CD8-positive, alpha-beta T cell (primary cell): ENCODE measurements at places on chromosomes 3 and 15.

DNA sequence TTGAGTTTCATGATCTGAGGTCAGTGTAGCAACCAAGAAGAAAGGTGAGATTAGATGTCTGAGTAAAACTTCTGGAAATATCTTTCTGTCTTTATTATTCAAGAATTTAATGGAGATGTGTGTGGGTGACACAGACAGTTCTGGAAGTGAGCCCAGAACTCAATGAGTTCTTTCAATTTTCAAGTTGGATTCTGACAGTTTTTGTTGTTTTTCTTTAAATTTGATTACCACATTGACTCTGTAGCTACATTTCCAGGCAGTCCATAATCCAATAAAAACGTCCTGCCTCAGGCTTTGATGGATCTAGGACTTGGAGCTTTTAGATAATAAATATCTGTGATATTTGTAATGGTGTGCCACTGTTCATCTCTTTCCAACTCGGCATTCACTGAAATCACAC is 3.9 kb upstream of the PARP14 start:
- no peak for DNase-seq

- DNase-seq: no peak
These were observed 31.9 kb upstream of the STRIT1 start for GRCh38 chr3:155325263-155325835.

DNA sequence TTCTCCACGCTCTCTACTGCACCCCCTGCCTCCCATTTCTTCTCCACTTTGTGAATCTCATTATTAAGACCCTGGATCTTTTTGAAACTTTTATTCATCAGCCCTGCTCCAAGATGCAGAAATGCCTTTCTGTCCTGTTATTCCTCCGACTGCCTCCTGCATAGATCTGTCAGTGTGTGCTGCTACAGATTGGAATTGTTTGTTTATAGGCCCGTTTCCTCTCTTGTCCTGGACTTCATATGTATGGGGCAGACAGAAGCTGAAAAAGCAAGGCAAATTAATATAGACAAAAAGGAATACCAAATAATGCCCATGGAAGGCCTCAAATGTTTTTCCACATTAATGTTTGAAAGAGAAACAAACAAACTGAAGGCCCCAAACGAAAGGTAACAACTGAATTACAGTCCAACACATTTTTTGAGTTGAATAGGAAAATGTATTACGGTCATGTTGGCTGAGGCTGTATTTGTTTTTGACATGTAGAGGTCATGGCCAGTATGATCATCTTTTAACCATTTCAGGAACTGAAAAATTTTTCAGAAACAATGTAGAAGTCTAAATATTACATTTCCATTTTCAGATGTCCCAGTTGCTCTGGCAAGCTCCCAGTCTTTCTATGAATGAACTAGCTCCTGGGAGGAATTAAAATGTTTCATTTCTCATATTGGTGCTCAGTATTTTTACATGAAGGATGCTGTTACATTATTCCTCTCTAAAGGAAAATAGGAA is 8.8 kb downstream of the CHST2 start:
- no peak for DNase-seq

DNA sequence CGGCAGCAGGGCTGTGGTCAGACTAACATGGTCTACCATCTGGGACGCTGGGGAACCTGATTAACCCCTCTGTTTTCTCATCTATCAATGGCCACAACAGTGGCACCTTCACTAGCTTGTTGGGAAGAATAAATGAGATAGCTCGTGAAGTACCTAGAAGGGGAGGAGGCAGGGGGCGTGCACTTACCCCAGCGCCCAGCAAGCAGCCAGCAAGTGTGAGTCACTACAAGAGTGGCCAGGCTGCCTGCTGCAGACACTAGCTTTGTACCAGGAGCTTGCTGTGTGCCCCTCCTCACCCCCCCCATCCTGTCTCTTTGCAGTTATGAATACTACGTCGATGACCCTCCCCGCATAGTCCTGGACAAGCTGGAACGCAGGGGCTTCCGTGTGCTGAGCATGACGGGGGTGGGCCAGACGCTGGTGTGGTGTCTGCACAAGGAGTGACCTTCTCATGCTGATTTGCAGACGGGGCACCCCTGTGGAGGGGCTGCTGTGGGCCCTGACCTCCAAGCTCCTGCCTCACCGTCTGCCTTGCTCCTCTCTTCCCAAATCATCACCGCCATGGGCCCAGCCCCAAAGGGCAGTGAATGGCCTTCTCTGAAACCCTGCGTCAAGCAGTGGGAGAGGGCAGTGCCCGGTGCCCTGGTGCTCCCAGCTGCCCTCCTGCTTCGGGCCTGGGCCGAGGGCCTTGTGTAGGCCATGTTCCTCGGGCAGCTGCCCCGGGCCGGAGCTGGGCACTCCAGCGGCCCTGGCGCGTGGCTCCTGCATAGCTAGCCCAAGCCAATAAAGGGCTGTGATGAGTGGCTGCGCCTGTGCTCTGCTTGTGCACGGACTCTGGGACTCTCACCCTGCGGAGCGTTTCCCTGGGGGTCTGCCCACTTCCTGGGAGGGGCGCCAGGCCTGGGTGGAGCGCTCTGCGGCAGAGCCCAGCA is 2.6 kb upstream of the C15orf62 start:
- DNase-seq: no peak

- DNase-seq: no peak
These were observed 91.8 kb downstream of the UBE2E2 start for GRCh38 chr3:23294770-23295387.
